Natural killer cell (primary cell): ENCODE measurements at places on chromosomes 3 and 15.

- DNase-seq = no peak
These were observed 365.8 kb upstream of the RGMA start for GRCh38 chr15:93454788-93455187.

DNA sequence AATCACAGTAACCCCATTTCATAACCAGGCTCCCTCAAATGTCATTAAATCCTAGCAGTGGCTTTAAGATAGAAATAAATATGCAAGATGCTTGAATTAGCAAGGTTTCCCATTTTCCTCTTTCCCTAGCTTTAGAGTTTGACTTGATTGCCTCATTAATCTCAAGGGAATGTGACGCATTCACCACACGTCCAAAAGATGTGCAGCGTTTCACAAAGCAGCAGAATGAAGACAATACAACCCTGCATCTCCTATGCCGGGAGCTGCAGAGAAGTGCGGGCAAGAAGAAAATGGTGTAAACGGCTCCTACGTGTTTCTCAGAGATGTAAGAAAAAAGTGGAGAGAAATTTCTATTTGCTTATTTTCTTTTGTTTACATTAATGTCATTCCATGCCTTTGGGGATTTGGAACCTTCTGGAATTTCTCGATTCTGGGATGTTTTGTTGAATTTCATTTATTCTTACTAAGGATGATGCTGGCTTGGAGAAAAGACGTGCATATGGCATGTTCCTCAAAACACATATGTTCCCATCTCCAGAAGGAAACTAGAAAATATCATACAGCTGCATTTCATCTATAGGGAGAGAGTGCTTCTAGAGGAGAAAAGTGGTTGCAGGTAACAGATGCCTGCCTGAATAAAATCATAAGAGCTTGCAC is 27.8 kb upstream of the FRMD4B start:
- no peak for DNase-seq

- DNase-seq = no peak
These were observed 81.4 kb downstream of the FOXP1 start for GRCh38 chr3:71502066-71502625.

DNA sequence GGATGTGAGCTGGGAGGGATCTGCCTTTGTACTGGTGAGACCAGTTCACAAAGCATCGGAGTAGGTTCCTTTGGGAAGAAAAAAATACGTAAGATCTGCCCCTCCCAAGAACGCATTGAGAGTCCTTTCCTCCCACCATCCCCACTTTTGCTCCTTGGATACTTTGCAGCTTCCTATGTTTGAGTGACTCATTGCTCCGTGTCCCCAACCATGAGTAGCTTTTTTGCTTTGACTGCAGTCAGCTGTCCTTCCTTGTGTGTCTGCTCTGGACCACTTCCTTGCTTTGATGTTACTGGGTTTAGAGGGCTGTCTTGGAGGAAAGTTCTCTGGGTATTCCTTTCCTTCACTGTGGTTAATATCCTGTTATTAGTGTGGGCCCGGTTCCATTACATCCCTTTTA is 43.2 kb upstream of the PTPN23 start:
- DNase-seq = no peak

DNA sequence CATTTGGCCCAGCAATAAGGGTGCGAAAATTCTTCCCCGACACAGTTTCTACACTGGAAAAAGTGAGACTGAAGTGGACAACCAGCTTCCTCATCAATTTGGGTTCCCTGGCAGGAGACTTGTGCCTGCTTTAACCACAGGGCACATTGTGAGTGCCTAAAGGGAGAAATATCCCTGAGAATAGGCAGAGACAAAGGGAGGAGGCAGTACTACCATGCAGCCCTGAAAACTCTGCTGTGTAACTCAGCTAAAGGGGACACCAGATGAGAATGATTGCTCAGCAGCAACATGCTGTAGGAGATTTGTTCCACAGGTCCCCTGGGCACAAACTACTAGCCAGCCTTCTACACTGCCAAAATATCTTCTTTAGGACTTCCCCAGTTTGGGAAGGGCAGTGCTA is 15.6 kb upstream of the KPNA4 start:
- DNase-seq = no peak

DNA sequence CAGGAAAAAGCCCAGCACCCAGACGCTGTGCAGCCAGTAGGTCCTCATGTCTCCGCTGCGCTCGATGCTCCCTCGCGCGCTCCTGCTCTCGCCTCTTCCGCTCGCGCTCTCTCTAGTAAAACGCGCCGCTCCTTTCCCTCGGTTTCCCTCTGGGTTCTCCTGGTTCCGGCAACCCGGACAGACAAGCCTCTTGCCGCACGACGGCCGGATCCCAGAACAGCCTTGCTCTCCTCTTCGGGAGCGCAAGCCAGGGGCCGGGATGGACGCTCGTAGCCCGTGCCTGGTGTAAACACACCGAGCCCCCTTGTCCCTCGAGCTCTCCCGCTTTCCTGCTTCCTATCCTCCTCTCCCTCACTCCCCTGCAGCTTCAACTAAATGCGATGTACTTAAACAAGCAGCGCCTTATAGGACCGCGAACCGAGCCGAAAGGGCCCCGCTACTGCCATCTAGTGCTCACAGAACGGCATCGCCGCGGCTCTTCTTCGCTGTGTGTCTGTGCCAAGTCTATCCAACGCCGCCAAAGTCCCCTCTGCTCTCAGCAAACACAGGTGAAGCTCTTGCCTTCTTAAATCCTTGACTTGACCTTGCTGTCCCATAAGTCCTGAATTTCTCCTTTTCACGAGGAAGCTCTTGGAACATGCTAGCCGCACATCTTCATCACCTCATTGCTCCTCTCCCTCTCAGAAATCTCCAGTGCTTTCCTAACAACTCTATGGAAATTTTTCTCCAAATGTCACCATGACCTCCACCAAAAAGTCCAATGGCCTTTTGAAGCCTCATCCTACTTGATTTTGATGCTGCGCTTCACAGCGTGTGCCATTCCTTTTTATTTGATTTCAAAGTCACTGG is 1037.2 kb downstream of the IGSF11 start:
- peak; percentile 14 for DNase-seq

DNA sequence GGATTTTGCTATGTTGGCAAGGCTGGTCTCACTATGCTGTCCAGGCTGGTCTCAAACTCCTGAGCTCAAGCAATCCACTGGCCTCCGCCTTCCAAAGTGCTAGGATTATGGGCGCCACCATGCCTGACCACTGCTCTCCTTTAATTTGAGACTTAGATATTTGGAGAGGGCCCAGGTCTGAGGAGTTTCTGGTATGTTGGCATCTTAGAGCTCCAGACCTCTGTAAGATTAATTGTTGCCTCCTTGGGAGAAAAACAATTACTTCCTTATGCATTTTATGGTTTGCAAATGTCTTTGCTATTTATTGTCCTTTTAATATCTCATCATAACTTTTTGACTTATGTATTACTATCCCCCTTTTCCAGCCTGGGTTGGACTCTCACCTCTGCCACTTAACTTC is 2.9 kb downstream of the ZNF774 start:
- no peak for DNase-seq
